ENCODE measurements at places on chromosomes 4 and X.

GRCh38 chr4:11904846-11905739 lies 476.4 kb upstream of the HS3ST1 start:
- DNase-seq, result no peak

DNA sequence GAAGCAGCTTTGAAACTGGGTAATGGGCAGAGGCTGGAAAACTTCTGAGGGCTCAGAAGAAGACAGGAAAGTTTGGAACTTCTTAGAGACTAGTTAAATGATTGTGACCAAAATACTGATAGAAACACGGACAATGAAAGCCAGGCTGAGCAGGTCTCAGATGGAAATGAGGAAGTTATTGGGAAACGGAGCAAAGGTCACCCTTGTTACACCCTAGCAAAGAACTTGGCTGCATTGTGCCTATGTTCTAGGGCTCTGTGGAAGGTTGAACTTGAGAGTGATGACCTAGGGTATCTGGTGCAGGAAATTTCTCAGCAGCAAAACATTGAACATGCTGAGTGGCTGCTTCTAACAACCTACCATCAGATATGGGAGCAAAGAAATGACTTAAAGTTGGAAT lies 50.8 kb upstream of the FBXW7 start:
- DNase-seq, result no peak

- DNase-seq, result no peak
Observed at GRCh38 chrX:44874420-44875184, 1.6 kb downstream of the KDM6A start.

DNA sequence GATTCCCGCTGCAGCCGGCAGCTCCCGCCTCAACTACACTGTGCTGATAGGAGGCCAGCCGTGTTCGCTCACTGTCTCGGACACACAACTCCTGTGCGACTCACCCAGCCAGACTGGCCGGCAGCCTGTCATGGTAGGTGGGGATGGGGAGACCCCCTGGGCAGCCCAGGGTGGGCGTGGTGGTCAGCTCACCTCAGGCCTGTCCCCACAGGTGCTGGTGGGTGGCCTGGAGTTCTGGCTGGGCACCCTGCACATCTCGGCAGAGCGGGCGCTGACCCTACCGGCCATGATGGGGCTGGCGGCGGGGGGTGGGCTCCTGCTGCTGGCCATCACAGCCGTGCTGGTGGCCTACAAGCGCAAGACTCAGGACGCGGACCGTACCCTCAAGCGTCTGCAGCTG lies 9.5 kb downstream of the PLXNA3 start:
- DNase-seq, result no peak

DNA sequence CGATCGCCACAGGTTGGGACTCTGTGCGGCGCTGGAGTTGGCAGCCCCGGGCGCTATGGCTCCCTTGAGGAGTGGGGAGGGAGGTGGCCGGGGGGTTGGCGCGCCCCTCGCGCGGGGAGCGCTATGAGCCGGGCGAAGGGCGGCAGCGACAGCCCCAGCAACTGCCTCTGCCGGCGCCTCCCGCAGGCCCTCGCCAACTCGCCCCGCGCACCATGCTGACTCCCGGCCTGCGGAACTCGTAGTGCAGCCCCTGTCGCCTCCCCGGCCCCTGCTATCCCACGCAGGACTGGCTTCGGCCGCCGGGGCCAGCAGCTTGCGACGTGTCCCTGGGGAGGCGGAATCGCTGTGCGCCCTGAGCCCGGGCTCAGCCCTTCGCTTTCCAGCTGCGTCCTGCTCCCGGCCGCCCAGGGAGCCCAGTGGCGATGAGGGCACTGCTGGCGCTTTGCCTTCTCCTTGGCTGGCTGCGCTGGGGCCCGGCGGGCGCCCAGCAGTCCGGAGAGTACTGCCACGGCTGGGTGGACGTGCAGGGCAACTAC lies 415 bp downstream of the SHISA3 start:
- no peak for DNase-seq

DNA sequence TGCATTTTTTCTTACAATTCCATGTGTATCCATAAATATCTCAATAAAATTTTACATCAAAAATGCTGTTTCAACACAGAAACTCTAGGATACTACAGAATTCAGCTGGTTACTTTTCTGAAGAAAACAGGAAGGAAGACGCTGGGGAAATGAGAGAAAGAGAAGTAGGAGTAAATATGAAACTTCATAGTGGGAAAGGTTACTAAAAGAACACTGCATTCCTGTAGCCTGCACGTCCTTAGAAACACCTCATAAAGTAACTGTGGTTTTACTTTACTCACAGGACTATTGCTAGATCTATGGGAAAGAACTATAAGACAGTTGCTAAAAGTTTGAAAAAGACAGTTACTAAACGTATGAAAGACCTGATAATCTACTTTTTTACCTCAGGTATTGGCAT lies 23.1 kb downstream of the ATP11C start:
- no peak for DNase-seq

DNA sequence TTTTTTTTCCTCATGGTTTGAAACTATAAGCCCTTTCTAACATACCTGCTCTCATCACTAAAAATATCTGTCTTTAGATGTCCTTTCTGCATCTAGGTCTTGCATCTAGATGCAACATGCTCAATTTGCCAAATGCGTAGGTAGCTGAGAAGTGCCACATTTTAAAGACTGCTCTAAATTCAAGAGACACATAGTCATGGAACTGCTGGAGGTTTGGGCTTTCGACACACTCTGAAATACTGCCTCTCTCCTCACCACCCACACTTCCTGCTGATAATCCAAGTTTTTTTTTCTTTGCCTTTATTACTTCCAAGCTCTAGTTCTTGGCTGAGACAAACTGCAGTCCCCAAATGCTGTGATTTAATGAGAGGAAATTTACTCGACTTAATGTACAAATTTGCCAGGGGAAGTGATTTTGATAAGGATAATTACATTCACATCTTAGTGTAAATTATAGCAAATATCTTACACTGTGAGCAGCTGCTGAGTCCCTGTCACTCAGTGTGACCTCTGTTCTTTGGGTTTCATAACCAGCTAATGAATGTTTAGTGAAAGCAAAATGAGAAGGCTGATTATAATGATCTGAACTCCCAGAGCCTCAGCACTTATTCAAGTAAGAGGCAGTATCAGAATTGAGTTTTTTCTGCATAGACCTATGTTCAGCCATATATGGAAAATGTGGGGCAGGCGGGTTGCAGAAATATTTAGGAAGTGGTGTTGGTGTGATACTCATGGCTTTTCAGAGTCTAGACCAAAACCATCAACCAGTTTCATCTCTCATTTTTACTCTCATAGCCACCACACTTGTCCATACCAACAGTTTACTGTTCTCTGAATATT lies 31.3 kb downstream of the DRD5 start:
- DNase-seq, result no peak

DNA sequence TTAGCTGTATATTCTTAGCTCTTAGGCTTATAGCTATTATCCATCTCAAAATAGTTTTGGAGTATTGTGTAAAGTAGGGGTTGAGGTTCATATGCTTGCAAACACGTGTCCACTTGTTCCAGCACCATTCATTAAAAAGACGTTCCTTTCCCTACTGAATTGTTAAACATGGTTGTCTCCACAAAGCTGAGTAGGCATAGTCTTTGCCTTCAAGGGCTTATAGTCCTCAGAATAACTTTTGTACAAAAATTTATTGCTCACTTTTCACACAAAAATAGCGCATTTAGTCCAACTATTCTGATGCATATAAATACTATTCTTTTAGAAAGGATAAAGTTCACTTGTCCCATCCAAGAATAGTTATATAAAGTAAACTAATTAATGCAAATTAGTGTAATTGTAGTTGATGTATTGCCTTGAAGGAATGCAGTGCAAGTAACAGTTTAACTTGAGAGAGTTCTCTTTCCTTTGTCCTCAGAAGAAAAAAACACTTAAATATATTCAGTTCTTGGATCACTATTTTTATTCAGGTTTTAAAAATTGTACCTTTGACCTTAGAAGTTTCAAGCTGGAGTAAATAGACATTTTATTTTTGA lies 14.1 kb downstream of the LRIT3 start:
- no peak for DNase-seq

- no peak for DNase-seq
Observed at GRCh38 chr4:24413311-24413784, 171.0 kb downstream of the DHX15 start.

GRCh38 chr4:154740462-154740861 lies 3.3 kb upstream of the LRAT start:
- no peak for DNase-seq

GRCh38 chr4:84419201-84419600 lies 79.9 kb downstream of the NKX6-1 start:
- DNase-seq, result no peak

DNA sequence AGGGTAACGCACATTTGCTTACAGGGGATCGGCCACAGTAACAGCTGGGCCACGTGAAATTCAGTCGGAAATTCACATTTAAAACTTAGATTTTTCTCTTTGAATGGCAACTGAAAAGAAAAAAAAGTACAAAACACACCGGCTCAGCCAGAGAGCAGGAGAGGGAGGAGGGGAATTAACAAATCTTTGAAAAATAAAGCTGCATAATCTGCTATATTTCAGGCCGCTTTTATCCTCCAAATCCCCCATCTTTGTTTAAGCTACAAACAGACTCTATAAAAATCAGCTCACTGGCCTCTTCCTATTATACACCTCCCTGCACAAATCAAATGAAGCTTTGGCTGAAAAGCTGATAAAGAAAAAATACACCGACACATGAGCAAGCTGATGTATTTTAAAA lies 169.1 kb downstream of the LDB2 start:
- DNase-seq, result no peak

DNA sequence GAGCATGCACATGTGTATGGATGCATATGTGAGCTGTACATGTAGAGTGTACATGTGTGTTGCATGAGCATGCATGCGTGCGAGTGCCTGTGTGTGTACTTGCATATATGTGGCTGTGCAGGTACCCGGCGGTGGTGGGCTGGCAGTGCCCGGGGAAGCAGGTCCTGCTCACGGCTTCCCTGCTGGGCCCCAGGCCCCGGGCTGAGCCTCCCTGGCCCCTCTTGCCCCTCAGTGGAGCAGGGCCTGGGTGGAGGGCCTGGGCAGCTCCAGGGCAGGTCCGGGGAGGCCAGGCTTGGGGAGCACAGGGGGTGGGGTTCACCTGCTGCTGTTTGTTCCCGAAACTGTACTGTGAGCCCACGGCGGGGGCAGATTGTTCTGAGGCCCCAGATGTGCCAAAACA lies 9.4 kb downstream of the NAT8L start:
- DNase-seq, result no peak

- no peak for DNase-seq
Observed at GRCh38 chr4:3244747-3245146, 4.2 kb upstream of the MSANTD1 start.

DNA sequence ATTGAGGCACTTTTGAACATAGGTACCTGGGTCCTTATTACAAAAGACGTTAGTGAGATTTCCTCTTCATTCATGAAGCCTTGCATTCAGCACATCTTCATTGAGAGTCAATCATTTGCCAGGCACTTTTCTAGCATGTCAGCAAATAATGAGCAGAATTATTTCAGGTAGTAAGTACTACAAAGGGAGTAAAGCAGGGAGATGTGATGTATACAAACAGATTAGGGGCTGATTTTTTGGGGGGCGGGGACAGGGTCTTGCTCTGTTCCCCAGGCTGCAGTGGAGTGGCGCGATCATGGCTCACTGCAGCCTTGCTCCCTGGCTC lies 638 bp upstream of the CCKAR start:
- no peak for DNase-seq

DNA sequence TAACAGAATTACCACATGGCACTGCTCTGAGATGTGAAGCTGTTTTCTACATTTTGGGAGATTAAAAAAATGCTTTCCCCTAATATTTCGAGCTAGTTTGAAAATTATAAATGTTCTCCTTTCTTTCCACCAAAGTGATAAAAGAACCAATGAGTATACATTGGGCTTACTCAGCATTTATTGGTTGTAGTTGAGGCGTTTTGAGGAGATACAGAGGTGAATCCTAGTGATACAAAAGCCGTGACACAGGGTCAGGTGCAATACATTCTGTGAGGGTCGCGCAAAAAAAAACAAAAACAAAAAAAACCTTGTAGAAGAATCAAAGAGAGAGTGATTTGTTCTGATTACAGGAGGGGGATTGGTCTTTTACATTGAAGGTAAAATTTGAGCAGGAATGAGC lies 32.4 kb upstream of the CYP4V2 start:
- DNase-seq, result no peak

DNA sequence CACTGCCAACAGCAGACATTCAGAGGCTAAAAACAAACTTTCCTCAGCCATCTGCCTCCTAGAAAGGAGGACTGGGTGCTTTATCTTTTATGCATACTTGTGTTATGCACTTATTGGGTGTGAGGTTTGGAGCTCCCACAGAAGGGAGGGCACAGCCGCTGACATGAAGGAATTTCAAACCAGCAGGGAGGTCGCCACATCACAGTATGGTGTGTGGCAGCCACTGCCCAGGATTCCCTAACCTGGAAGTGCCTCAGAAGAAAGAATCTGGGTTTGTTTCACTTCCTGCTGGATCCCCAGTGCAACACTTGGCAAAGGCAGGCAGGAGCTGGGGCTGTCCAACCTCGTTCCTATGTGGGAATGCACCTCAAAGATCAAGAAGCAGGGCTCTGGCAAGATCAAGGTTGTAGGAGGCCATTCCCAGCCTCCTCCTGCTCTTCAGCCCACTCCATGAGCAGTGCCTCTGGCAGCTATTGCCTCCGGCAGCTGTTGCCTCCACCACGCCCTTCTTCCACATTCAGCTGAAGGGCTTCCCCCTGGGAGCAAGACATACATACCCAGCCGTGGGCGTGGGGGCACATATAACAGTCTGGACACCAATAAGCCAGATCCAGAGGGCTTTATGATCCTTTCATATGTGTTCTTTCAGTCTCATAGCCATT lies 109.0 kb upstream of the MAMLD1 start:
- no peak for DNase-seq

DNA sequence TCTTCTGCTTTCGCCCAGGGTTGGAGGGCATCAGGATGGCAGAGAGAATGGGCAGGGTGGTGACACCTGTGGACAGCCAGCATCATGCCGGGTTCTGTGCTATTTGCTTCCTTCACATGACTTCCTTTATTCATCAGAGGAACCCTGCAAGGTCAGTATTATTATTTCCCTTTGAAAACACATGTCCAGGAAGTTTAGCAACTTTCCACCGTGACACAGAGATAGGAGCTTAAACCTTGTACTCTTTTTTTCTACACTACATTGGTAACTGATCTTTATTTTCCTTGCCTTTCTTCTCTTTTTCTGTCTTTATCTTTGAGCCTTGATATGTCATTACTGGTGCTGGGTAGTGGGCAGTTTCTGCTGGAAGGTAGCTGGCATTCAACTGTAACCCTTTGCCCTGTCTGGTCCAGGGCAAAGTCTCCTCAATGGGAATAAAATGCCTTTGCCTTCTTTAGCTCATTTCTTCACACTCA lies 5.0 kb upstream of the MGST2 start:
- no peak for DNase-seq

GRCh38 chr4:161650812-161651211 lies 513.0 kb downstream of the FSTL5 start:
- DNase-seq, result no peak

- DNase-seq, result no peak
Observed at GRCh38 chr4:22743290-22743689, 50.6 kb downstream of the GBA3 start.

DNA sequence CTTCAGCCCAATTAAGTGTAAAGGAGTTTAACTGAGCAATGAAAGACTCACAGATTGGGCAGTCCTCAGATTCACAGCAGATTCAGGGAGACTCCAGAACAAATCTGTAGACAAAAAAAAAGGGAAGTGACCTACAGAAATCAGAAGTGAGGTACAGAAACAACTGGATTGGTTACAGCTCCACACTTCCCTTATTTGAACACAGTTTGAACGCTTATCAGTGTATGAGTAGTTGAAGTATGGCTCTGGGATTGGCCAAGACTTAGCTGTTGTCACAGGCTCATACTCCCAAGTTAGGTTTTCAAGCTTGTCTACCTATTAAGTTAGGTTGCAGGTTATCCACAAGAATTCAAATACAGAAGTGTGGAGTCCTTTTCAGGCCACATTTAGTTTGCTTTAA lies 112.4 kb upstream of the ELOVL6 start:
- no peak for DNase-seq

Data from stimulated activated CD8-positive, alpha-beta memory T cell treated with anti-CD3 and anti-CD28 coated beads, Interleukin-15, amount 100 ng/mL, for 1 hour (primary cell).